ENCODE measurements at places on chromosomes 11 and 22. TPM values are rescaled to one million over a fixed set of nuclear protein-coding genes. Genes with fewer than 3 reads are reported as not detected.

- DNase-seq, result no peak
These were observed 3.8 kb upstream of the YWHAH start for GRCh38 chr22:31940506-31940905.

DNA sequence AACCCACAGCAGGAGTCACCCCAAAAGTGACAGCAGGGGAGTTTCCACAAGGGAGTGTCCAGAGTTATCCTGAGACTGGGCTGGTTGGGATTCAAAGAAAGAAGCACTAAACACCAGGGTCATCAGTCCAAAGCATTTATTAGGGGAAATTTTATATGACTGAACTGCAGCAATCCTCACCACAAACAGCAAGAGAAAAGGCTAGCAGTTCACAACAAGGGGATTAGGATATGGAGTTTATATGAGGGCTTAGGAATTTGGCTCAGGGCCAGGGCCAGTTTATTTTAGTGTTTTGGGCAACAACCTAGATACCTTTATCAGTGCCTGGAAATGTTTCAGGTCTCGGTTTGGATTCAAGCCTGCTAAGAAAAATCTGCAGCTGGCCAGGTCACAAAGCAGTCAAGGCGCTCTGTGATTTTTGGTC, 4.6 kb upstream of the TMEM126A start:
- DNase-seq, result no peak

The DEFB131B gene
- not detected for total RNA-seq

GRCh38 chr11:84145616-84146185, 859.5 kb upstream of the CCDC90B start:
- no peak for DNase-seq

The VPREB1 gene
- total RNA-seq, result 3.5 TPM

DNA sequence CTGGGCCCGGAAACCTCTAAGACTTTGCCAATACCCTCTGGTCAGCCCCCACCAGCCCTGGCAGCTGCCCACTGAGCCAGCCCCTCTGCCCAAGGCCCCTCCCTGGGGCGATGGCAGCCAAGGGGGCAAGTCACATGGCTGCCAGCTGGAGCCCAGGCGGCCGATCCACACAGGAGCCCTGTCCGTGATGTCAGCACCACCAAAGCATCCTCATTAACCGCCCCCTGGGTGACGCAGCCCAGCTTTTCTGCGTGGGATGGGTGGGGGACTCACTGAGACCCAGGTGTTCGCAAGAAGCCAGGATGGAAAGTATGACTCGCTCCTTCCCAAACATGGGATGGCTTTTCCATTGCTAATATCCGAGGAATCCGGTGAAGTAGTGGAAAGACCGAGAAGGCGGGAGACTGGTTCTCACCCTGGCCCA, 46.6 kb upstream of the WNT7B start:
- no peak for DNase-seq

DNA sequence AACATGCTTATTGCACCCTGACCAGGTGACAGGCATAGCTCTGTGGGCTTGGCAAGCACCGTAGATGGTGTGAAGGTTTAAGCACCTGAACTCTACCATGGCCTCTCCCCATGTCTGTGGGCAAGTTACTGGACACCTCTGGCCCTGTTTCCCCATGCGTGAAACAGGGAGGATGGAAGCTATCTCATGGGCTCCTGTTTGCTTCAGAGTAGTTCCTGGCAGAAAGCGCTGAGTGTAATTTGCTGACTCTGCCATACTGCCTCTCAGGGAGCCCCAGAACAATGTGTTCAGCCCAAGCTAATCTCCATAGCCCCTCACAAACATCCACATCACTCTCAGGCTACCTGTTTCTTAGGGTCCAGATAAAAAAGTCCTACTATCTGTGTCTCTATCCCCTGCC, 2.4 kb downstream of the CBX6 start:
- no peak for DNase-seq

DNA sequence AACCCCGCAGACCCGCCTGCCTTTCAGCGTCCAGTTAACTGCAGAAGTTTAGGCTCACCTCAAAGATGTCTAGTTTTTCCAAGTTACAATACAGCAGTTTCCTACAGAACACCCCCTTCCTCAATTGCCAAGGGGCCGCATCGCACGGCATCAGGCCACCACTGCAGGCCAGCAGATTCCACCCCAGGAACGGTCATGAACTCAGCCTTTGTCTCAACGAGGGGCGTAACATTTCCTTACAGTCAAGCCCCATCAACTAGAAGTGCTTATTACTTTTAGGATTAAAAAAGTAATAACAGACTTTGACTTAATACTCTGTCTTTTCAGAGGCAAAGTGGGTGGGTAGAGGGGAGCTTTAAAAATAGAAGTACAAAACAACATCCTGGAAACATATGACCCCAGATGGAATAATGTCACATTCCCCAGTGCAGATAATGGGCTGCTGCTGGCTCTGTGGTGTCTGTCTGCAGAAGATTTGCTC, 36.3 kb downstream of the PPP2R1B start:
- no peak for DNase-seq

- peak; percentile 86 for DNase-seq
These were observed 13.6 kb upstream of the LGR4 start for GRCh38 chr11:27485930-27486773.

DNA sequence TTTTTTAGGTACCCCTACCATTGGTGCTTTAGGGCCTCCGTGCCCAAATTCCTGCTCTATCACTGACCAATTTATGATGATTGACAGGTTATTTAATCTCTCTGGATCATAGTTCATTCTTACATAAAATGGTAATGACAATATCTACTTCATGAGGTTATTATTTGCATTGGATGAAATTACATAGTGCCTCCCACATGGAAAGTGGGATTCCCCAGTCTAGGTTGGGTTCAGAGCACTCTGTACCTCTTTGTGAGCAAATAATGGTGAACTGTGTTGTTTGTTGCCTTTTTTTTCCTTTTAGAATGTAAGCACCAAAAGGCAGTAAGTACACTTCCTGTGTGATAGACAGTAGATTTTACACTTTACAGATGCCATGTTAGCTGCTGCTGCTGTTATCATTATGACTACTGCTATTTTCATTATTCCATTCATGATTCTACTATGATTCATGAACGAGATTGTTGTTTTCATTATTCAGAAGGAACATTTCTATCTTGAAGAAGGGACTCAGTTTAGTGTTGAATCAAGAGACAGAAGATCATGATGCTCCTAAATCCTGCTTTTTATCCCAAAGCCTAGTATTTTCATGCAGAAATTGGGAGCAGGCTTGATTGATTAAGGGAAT, 100.8 kb downstream of the ALX4 start:
- no peak for DNase-seq

The BATF2 gene
- total RNA-seq, result 0.81 TPM

GRCh38 chr22:49018601-49019000, 809.1 kb downstream of the BRD1 start:
- DNase-seq, result no peak
